Common myeloid progenitor, CD34-positive (primary cell): ENCODE measurements at places on chromosomes 16 and 17.
A peak's percentile ranks its signal among the peaks of the same experiment; 100 is the strongest.

- H3K27me3 ChIP-seq, result no peaks in the 10 kb centered on the region
- H3K27ac ChIP-seq, result no peak overlapping the region
- no peaks in the 10 kb centered on the region for H3K4me1 ChIP-seq
These were observed 66.7 kb upstream of the TANC2 start for GRCh38 chr17:62899361-62899760.

GRCh38 chr17:339193-340061 lies 13.2 kb downstream of the RPH3AL start:
- no peaks in the 10 kb centered on the region for H3K27me3 ChIP-seq
- no peak for DNase-seq
- H3K27ac ChIP-seq, result no peak overlapping the region
- H3K36me3 ChIP-seq, result no peaks in the 10 kb centered on the region
- peaks cover 26% of the 10 kb centered on the region for H3K4me1 ChIP-seq

- DNase-seq, result no peak
- no peaks in the 10 kb centered on the region for H3K27me3 ChIP-seq
- H3K27ac ChIP-seq, result no peak overlapping the region
- H3K4me3 ChIP-seq, result no peak overlapping the region
These were observed 2.7 kb upstream of the CTRB1 start for GRCh38 chr16:75216127-75216526.

DNA sequence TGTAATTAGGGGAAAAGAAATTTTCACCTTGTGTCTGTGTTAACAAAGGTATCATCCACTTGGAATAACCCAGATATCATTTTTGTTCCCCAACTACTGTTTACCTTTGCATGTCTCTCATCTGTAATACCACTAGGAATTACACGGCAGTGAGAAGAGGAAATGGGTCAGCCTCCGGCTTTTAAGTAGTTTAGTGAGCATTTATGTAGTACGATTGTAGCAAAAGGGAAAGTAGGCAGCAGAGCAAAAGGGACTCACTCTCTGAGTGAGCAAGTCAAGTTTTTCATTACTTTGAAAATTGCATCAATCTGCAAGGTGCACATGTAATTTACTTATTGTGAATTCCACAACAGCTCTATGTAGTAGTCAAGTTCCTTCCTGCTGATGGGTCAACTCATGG lies 11.2 kb downstream of the PHF12 start:
- DNase-seq, result no peak
- H3K27ac ChIP-seq, result no peak overlapping the region
- H3K27me3 ChIP-seq, result no peaks in the 10 kb centered on the region
- H3K4me3 ChIP-seq, result no peak overlapping the region

GRCh38 chr16:24834459-24835335 lies 11.1 kb upstream of the SLC5A11 start:
- H3K27me3 ChIP-seq, result no peaks in the 10 kb centered on the region
- DNase-seq, result peak; percentile 21
- no peaks in the 10 kb centered on the region for H3K36me3 ChIP-seq
- H3K27ac ChIP-seq, result no peak overlapping the region
- no peak overlapping the region for H3K4me3 ChIP-seq

- peak overlapping the region; percentile 1 for H3K4me3 ChIP-seq
- peaks cover 7% of the 10 kb centered on the region for H3K4me1 ChIP-seq
- peak; percentile 38 for DNase-seq
These were observed 2.8 kb downstream of the BRD7 start for GRCh38 chr16:50365791-50366575.

DNA sequence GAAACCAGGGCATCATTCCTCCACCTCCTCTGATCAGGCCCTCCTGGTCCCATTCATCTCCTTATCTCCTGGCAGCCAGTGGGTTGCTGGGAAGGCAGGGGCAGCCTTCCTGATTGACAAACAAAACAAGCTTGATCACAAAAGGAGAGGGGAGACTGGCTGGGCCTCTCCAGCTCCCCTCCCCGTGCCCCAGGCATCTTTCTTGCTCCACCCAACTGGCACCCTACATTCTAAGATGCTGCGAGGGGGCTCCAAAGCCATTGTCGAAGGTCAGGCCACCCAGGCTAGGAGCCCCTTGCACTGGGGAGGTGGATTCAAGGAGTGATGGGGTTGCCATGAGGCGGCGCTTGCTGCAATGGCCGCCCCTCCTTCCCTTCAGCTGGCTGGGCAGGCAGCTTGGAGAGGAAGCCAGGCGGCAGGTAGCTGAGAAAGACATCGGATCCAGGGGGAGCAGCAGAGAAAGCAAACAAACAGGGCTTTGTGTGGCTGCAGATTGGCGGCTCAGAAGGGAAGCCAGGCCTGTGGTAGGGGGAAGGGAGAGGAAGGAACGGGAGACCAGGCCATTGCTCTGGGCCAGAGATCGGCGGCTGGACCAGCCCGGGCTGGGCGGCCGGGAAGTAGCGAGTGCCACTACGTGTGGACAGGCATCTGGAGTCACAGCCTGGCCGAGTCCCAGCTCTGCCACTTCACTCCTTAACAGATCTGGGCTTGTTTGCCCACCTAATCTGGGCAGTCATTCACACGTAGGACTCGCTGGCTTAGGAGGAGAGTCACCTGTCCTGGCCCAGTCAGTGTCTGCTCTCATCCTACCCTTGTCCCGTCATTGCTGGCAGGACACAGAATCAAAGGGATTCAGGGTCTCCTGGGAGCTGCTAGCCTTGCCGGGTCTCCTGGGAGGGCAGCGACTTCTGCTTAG lies 12.3 kb downstream of the RAI1 start:
- peak; percentile 33 for DNase-seq
- no peaks in the 10 kb centered on the region for H3K27me3 ChIP-seq
- H3K4me1 ChIP-seq, result peaks cover 89% of the 10 kb centered on the region
- peak overlapping the region; percentile 81 for H3K4me3 ChIP-seq

DNA sequence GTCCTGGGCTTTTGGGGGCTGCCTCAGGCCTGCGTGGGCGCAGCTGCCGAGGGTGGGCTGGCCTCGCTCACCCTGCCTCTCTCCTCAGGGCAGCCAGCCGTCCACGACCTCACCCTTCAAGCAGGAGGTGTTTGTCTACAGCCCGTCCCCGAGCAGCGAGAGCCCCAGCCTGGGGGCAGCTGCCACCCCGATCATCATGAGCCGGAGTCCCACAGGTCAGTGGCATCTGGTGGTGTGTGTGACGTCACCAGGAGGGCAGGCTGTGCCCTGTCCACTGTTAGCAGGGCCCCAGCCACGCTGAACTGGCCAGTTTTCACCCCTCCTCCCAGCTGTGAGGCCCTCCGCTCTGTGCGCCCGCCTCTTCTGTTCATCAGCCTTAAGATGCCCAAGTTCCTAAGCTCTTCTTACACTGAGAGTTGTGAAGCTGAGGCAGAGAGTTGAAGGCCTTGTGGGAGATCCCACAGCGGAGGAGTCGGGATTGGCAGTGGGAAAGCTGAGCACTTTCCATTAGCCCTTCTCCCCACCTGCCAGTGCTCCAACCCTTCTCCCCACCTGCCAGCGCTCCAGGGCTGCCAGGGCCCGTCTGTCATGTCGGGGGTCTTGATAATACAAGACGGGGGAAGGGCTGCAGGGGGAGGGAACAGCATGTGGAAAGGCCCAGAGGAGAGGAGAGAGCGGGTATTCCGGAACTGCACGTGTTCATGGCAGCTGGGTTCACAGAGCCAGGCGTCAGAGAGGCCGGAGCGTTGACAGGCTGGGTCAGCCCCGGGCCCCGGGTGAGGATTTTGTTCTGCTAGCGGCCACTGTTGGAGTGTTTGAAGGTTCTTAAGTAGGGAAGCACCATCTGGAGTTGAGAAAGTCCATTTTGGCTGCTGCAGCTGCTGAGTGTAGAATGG lies 36.3 kb downstream of the OR1D5 start:
- no peaks in the 10 kb centered on the region for H3K4me1 ChIP-seq
- H3K27ac ChIP-seq, result no peak overlapping the region
- no peak overlapping the region for H3K4me3 ChIP-seq
- no peaks in the 10 kb centered on the region for H3K27me3 ChIP-seq
- no peak for DNase-seq
- H3K36me3 ChIP-seq, result peaks cover 21% of the 10 kb centered on the region

DNA sequence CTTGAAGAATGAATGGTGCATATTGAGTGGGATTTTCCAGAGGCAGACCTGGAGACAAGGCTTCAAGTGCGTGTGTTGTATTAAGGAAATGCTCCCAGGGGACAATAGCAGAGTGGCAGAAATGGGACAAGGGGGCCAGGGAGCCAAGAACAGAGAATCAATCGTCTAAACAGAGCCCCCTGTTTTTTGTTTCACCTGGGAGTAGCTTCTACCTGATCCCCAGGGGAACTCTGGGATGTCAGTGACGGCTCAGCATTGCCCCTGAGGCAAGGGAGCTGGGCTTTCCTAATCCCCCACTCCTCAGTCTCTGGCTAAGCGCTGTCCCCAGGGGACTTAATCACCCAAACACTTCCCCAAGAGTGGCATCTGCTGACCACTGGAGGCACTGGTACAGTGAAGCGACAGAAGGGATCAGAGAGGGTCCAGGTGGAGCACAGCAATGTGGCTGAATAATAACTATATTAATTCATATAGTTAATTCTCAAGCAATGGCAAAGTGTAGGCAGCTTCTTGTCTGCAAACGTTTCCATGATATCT lies 35.7 kb upstream of the C16orf78 start:
- H3K36me3 ChIP-seq, result no peaks in the 10 kb centered on the region
- H3K27me3 ChIP-seq, result no peaks in the 10 kb centered on the region
- H3K27ac ChIP-seq, result no peak overlapping the region
- no peak for DNase-seq
- peaks cover 18% of the 10 kb centered on the region for H3K4me1 ChIP-seq
- no peak overlapping the region for H3K4me3 ChIP-seq
